ENCODE measurements at places on chromosomes 5 and 9.

- no peak for DNase-seq
These were observed 31.1 kb downstream of the ERAP1 start for GRCh38 chr5:96776621-96777020.

DNA sequence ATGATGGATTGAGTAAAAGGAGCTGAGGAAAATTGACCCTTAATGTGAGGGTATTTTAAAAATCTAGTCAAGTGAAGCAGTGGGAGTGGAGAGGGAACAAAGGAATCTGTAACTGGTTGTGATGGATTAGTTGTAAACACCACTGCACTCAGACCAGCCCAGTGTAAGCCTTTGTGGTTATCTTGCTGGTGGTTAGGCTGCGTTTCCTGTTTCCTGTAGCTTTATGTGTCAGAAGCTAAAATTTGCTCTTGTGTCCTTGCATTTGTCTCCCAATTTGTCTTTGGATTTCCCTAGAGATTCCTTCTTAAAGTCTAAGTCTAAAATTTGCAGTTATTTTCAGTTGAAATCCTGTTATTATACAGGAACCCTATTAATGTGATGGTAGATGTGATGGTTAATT, 6.3 kb downstream of the IFNA21 start:
- no peak for DNase-seq

DNA sequence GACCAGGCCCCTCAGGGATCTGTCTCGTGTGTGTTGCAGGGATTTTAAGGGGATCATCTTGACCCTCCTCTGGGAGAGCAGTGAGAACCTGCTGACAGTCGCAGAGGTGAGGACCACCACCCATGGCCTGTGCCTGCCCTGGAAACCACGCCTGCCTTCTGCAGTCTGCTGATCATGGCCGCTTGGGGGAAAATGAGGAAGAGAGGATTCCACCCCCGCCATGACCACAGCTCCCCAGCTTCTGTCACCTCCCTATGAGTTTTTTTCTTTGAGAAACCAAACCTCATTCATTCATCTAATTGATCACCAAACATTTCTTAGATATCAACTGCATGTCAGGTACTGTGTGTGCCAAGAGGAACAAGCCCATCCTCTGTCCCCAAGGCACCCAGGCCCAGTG, 46.3 kb upstream of the TDRD7 start:
- DNase-seq = no peak

- DNase-seq = no peak
These were observed 172.3 kb upstream of the MVB12B start for GRCh38 chr9:126154182-126154827.

DNA sequence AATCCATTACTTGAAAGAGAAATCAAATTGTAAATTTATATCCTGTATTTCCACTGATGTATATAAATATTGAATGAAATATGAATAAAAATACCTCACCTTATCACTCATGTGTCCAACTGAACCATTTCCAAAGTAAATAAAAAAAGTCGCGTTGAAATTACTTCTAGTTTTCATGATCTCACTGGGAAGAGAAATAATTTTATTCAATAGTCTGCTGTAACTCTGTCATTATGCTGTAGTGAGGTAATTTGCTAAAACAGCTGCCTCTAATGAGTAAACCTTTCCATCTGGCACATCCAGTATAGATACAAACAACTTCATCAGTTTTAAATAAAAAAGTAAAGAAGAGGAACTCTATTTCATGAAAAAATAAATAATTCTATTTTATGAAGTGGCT, 611.5 kb downstream of the ZNF608 start:
- no peak for DNase-seq

DNA sequence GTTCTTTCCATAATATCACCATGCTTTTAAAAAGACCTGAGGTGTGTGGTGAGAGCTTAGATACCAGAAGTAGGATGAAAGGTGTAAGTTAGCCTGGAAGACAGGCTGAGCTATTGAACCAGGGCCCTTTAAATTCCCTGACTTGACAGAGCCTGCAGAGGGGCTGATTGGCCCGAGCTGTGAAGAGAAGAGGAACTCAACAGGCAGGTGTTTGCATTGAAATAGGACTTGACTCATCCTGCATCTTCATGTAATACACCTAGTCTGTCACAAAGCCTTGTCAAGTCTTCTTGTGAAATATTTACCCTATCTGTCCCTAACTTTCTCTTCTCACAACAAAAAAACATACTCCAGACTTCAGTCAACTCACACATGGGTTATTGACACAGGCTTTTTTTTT, 16.6 kb upstream of the ANP32B start:
- DNase-seq = no peak

GRCh38 chr9:121294866-121295661, 27.1 kb downstream of the GSN start:
- DNase-seq = no peak

GRCh38 chr5:88544671-88545070, 276.0 kb upstream of the TMEM161B start:
- no peak for DNase-seq

DNA sequence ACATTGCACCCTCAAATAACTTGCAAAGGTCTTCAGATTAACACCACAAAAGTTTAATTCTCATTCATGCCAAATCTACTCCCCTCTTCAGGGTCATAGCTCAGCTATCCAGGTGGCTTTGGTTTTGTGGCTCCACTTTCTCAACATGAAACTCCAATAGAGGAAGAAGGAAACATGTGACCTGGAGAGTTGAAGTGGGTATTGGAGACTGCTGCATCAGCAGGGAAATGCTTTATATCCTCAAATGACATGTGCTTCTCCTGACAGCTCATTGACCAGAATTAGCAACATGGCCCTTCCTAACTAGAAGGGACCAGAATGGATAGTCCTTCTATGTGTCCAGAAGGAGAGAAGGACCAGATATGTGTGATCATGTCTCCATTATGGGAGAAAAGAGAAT, 73.6 kb downstream of the TLR4 start:
- DNase-seq = no peak

GRCh38 chr9:129998491-129999140, 44.4 kb downstream of the FNBP1 start:
- no peak for DNase-seq

- no peak for DNase-seq
These were observed 150.3 kb upstream of the SPRY4 start for GRCh38 chr5:142475102-142475513.

GRCh38 chr9:72978744-72979143, 25.9 kb upstream of the ALDH1A1 start:
- DNase-seq = no peak

GRCh38 chr5:160390787-160391696, 8.8 kb downstream of the FAM200C start:
- DNase-seq = no peak

DNA sequence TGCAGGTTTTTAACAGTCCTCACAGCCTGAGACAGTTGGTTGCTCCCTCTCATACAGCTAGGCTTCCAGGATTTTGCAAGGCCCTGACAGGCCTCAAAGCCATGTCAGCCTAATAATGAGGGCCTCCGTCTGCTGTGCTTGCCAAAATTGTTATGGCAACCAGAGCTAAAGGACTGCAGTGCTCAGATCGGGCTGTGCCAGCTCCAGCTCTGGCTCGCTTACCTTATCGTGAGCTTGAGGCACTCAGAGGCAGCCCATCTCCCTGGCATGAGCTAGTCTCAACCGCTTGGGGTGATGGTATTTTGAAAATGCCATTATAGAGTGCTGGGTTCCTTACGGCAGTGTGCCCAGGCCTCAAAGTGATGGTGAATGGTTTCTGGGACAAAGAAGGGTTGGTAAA, 8.4 kb downstream of the MTAP start:
- DNase-seq = no peak

GRCh38 chr9:19498015-19498414, 89.2 kb downstream of the ACER2 start:
- DNase-seq = no peak

DNA sequence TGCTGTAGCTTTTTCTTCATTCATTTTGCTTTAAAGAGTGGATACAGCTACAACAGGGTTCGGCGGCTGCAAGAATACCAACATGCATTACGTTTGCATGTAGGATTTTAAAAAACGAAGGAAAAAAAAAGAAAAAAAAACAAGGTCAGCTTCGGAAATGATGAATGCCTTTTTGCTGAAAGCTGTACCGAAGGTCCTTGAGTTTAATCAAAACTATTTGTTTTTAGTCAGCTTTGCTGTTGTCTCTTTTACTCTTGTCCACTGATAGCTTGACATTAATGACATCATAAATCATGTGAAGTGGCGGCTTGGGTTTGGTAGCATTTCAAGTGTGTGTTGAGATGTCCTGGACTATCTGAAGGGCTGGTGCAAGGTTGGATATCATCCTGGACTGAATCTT, 779.1 kb downstream of the NR2F1-AS1 start:
- no peak for DNase-seq

DNA sequence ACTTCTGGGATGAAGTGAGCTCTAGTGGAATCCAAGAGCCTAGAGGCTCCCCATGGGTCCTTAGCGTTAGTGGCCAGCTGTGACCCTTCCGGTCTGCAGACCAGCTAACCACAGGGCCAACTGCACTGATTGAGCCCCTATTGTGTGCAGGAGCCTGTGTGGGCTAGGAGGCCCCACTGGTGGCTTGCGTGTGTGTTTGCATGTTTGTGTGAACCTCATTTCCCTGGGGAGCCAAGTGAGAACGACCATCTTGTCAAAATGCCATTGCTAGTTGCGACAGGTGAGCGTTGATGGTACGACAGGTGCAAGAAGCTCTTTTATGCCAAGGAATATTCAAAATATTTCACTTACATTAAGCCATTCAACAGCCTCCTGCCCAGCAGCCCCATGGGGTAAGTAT, 44.1 kb upstream of the ANKRD33B start:
- DNase-seq = no peak

DNA sequence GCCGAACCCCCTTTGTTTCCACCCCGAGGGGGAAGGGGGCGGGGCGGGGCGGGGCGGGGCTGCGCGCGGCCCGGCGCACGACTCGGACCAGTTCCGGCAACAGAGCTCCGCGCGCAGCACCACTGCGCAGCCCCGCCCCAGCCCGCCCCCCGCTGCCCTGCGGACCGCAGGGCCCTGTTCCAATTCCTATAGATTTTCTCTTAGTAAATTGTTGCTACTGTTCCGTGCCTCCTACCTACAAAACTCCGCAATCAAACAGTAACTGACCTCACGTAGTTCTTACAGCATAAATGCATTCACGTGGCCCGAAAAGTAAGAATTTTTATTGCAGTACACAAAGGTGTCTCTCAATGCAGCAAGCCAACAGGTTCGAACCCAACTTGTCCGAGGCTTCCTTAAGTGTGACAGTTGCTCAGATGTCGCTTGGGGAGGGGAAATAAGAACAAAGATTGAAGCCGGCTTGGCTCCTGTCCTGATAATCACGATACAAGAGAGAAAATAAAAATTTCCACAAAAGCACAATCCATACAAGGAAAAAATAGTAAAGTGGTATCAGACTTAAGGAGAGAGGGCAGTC, 1.2 kb upstream of the RNF38 start:
- no peak for DNase-seq

- no peak for DNase-seq
These were observed 182.3 kb upstream of the MAP1B start for GRCh38 chr5:71924980-71925379.

DNA sequence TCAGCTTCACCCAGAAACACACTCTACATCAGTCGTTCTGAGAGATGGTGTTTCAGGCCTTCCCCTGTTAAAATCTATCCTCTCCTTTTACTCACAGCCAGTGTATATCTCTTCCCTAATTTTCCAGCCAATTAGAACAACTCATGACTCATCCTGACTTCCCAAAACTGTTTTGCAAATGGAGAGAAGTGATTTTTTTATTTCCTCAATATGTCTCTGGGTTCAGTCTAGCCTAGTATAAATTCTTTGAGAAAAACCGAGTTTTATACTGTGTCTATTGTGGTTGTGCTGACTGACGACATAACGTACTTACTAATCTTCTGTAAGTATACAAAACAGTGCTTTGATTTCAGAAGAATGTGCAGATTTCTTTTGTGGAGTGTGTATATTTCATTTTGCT, 28.4 kb upstream of the CAST start:
- no peak for DNase-seq

Measured in stimulated activated CD4-positive, alpha-beta T cell treated with anti-CD3 and anti-CD28 coated beads, TNF-alpha, amount 100 ng/mL, for 24 hours (primary cell).